ENCODE measurements at places on chromosomes 1 and 21. TPM values are rescaled to one million over a fixed set of nuclear protein-coding genes. Genes with fewer than 3 reads are reported as not detected.

DNA sequence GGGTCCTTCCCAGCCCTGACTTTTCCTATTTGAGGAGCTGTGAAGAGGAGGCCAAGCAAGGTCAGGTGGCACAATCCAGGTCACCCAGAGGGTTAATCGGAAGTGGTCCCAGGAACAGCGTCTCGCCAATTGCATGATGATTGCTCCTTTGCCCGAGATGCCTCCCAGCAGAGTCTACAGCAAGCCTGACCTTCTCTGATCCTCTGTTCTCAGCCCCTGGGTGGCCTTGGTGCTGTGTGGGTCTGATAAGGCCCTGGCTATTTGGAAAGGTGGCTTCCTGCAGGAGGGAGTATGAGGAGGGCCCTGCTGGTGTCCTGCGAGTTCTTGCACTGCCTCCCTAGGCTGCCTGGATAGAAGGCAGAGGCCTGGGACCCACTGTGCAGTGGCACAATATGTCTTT, 116.2 kb downstream of the FOXD2 start:
- DNase-seq: no peak

The LCE3E gene
- total RNA-seq: not detected

The CNIH3 gene
- 24.8 TPM for total RNA-seq

The TFAP2E gene
- total RNA-seq: not detected

The LORICRIN gene
- total RNA-seq: not detected

Data from HT1080 (cell line).